ENCODE measurements at places on chromosomes 6 and 20. TPM values are rescaled to one million over a fixed set of nuclear protein-coding genes. Genes with fewer than 3 reads are reported as not detected.

Gene TP53INP2
- total RNA-seq, result 7.8 TPM

Gene OVOL2
- total RNA-seq, result not detected

Gene ID4
- total RNA-seq, result 0.71 TPM

Gene GFRA4
- not detected for total RNA-seq

Gene HFE
- total RNA-seq, result 14.6 TPM
